ENCODE measurements at places on chromosomes 2 and 18.

DNA sequence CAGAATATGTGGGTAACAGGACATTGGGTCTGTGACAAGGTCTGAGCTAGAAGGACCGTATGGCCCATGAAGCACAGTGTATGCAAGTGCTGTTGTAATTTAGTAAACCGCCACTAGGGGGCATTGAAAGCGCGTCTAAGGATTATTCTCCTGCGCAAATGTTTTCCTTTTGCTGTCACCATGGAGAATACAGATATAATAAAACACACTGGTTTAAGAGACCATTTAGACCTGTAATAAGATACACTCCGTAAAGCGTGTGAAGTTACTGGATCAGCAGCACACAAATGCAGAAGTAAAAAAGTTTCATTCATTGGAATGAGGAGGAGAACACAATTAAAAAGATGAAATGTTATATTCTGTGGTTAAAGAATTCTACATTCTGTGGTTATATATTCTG is 272.4 kb downstream of the AGAP1 start:
- peak; percentile 28 for DNase-seq
- peaks cover 2% of the 10 kb centered on the region for H3K4me1 ChIP-seq
- no peaks in the 10 kb centered on the region for H3K36me3 ChIP-seq
- H3K27me3 ChIP-seq: peaks cover 4% of the 10 kb centered on the region

DNA sequence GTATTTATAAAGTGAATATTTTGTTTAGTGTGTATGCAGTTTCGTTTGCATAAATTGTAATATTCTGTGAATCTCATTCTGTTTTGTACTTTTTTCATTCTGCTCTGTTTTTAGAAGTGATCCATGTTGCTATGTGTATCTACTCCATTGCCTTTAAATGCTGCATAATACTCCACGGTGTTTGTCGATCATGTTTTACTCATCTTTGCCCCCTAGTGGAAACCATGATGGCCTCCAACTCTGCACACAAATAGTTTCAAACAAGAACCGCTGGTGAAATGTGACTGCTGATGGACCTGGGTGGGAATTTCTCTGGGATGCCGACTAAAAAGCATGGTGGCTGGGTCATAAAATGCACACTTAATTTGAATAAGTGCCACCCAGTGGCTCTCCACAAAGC is 32.0 kb upstream of the SKOR2 start:
- H3K36me3 ChIP-seq: no peaks in the 10 kb centered on the region
- no peak for DNase-seq
- peaks cover 14% of the 10 kb centered on the region for H3K27me3 ChIP-seq

DNA sequence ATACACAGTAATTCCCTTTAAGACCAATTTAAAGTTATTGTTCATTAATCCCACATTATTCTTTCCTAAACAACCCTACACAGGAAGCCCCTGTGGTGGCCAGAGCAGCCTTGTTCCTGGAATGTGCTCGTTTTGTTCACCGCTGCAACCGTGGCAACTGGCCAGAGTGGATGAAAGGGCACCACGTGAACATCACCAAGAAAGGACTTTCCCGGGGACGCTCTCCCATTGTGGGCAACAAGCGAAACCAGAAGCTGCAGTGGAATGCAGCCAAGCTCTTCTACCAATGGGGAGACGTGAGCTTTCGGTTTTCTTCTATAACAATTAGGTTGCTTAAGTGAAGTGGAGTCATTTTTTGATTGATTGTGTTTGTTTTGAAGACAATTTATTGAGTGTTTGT is 101.0 kb downstream of the UNC80 start:
- no peak overlapping the region for H3K27ac ChIP-seq
- H3K36me3 ChIP-seq: no peaks in the 10 kb centered on the region
- no peak for DNase-seq
- no peaks in the 10 kb centered on the region for H3K27me3 ChIP-seq
- no peaks in the 10 kb centered on the region for H3K4me1 ChIP-seq
- H3K4me3 ChIP-seq: no peak overlapping the region

- no peak overlapping the region for H3K4me3 ChIP-seq
- no peaks in the 10 kb centered on the region for H3K36me3 ChIP-seq
- DNase-seq: no peak
- no peaks in the 10 kb centered on the region for H3K27me3 ChIP-seq
Observed at GRCh38 chr2:137677466-137677865, 286.8 kb upstream of the HNMT start.

GRCh38 chr2:26946841-26947784 is 23.3 kb upstream of the MAPRE3 start:
- no peak overlapping the region for H3K27ac ChIP-seq
- H3K4me1 ChIP-seq: peaks cover 4% of the 10 kb centered on the region
- H3K27me3 ChIP-seq: peaks cover 19% of the 10 kb centered on the region
- H3K4me3 ChIP-seq: no peak overlapping the region

- H3K36me3 ChIP-seq: no peaks in the 10 kb centered on the region
- H3K27me3 ChIP-seq: no peaks in the 10 kb centered on the region
- H3K27ac ChIP-seq: no peak overlapping the region
- no peak overlapping the region for H3K4me3 ChIP-seq
- no peak for DNase-seq
Observed at GRCh38 chr18:448116-448790, 52.2 kb downstream of the COLEC12 start.

GRCh38 chr18:46536215-46536874 is 120.7 kb downstream of the LOXHD1 start:
- H3K4me1 ChIP-seq: no peaks in the 10 kb centered on the region
- H3K27ac ChIP-seq: no peak overlapping the region
- H3K27me3 ChIP-seq: peaks cover 8% of the 10 kb centered on the region
- no peaks in the 10 kb centered on the region for H3K36me3 ChIP-seq

- DNase-seq: no peak
- no peaks in the 10 kb centered on the region for H3K27me3 ChIP-seq
- H3K4me3 ChIP-seq: no peak overlapping the region
Observed at GRCh38 chr2:69977186-69977585, 15.8 kb upstream of the ASPRV1 start.

GRCh38 chr2:219511547-219512325 is 2.5 kb upstream of the ASIC4 start:
- H3K27ac ChIP-seq: no peak overlapping the region
- no peak overlapping the region for H3K4me3 ChIP-seq
- DNase-seq: no peak
- peaks cover 46% of the 10 kb centered on the region for H3K27me3 ChIP-seq

- peaks cover 12% of the 10 kb centered on the region for H3K27me3 ChIP-seq
- no peak overlapping the region for H3K27ac ChIP-seq
- H3K4me1 ChIP-seq: peaks cover 6% of the 10 kb centered on the region
- DNase-seq: no peak
- H3K36me3 ChIP-seq: no peaks in the 10 kb centered on the region
Observed at GRCh38 chr2:233689031-233689430, 3.7 kb upstream of the UGT1A6 start.

DNA sequence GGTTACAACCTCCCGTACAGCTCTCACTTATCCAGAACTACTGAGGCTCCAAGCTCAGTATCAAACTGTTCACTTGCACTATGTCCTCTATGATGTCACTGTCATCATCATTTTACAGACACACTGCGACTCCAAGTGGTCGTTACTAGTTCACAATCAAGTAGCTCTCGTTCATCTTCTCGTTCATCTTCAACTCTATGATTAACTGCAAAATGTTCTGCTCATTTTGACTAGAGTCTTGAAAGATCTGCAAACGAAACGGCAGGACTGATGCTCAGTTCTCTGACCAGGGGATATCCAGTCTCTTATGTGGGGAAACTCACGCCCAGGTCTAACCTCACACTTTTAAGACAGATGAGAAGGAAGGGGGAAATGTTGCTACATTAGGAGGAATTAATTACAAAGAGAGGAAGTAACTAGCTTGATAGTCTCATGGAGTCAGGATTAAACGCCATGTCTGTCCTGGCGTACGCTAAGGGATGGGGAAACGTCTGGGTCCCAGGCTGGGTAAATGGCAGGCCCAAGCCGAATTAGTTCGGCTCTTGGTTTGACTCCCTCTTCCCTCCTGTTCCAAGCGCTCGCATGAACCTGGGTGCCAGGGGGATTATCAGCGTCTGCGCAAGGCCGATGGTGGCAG is 794 bp upstream of the CHCHD5 start:
- peaks cover 15% of the 10 kb centered on the region for H3K36me3 ChIP-seq
- H3K27ac ChIP-seq: peak overlapping the region; percentile 99
- no peaks in the 10 kb centered on the region for H3K27me3 ChIP-seq
- peak overlapping the region; percentile 98 for H3K4me3 ChIP-seq
- peaks cover 24% of the 10 kb centered on the region for H3K4me1 ChIP-seq

DNA sequence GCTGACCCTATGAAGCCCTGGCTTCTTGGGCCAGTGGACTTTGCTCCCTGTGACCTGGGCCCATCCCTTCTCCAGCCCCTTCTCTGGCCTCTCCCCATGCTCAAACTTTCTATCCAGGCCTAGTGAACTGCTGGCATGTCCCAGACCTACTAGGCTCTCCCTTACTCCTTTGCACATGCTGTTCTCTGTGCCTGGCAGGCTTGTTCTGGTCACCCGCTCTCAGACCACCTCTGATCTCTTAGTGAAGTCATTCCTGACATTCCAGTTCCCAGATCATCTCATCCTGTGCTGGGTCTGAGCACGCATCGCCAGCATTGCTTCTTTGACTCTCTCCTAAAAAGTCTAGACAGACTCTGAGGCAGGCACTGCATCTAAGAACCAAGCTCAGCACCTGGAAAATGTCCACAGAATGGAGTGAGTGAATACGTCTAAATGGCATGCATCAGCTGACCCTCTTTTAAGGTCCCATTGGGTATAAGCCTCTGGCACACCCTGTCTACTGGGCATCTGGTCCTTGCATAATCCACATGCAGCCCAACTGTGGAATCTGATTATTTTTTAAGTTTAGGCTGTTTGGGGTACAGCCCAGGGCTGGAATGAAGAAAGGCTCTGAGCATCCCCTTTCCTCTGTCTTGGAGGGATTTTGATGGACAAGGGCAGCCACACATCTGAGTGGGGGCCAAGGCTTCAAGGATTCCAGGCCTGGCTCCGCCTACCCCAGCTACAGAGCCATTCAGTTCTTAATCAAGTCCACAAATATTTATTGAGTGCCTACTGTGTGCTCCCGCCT is 130.6 kb upstream of the HAAO start:
- no peak for DNase-seq
- no peak overlapping the region for H3K4me3 ChIP-seq
- H3K4me1 ChIP-seq: no peaks in the 10 kb centered on the region
- H3K27ac ChIP-seq: no peak overlapping the region
- H3K36me3 ChIP-seq: no peaks in the 10 kb centered on the region

- peaks cover 57% of the 10 kb centered on the region for H3K4me1 ChIP-seq
- DNase-seq: no peak
- peaks cover 52% of the 10 kb centered on the region for H3K36me3 ChIP-seq
- no peaks in the 10 kb centered on the region for H3K27me3 ChIP-seq
Observed at GRCh38 chr2:68383778-68384177, 18.7 kb downstream of the PLEK start.

- no peaks in the 10 kb centered on the region for H3K27me3 ChIP-seq
- H3K27ac ChIP-seq: no peak overlapping the region
- H3K4me1 ChIP-seq: no peaks in the 10 kb centered on the region
- DNase-seq: no peak
Observed at GRCh38 chr2:126543081-126543480, 112.9 kb upstream of the GYPC start.

DNA sequence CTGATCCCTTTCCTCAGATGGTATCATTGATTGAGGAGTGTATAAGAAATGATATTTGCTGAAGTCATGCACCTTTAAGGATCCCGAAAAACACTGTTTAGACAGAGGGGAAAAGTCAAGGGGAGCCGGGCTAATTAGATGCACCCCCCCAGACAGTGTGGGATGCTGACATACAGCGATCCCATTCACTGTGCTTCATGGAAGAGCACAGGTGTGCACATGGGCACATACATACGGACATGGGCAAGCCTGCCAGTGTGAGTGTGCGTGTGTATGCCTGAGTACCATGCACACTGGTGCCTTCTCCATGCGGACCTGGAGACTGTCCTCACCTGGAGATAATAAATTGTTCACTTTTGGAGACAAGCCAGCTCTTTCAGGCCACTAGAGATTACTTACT is 22.6 kb downstream of the MEIS1 start:
- no peak overlapping the region for H3K4me3 ChIP-seq
- DNase-seq: no peak
- peaks cover 15% of the 10 kb centered on the region for H3K27me3 ChIP-seq
- H3K4me1 ChIP-seq: no peaks in the 10 kb centered on the region

DNA sequence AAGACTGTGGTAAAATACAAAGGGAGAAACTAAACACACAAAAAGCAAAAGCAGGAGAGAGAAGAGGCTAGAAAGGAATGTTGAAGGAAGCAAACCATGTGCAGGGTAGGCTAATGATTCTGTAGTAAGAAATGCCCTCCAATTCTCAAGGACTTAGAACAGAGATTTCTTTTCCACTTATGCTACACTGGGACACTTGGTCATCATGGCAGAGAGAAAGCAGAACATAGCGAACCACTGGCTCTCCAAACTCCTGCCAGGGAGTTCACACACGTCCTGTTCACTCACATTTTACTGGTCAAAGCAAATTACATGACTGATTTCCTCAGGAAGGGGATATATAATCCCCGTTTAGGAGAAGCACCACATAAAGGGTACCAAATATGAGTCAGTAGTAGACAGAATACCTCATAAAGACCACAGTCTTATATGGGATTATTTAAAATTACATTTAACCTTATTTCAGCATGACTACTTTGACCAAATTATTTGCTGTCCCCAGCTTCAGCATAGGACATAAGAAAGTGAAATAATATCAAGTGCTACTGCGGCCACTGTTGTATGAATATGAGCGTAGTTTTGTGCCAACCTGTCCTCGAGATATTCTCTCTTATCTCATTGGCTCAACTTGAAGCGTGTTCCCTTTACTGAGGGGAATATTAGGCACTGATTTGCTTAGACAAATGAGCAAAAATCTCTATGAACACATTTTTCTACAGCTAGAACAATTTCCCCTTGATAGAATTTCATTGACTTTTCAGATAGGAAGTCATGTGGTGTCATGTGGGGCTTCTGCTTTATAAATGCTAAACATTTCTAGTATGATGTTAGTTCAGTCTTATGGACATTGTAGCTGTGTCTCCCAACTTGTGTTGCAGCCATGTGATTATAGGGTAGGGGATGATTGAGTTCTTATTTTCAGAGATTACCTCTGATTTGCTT is 81.7 kb downstream of the FAM161A start:
- H3K4me3 ChIP-seq: no peak overlapping the region
- no peaks in the 10 kb centered on the region for H3K36me3 ChIP-seq
- no peaks in the 10 kb centered on the region for H3K27me3 ChIP-seq
- DNase-seq: no peak
- H3K27ac ChIP-seq: no peak overlapping the region
- H3K4me1 ChIP-seq: peaks cover 7% of the 10 kb centered on the region

DNA sequence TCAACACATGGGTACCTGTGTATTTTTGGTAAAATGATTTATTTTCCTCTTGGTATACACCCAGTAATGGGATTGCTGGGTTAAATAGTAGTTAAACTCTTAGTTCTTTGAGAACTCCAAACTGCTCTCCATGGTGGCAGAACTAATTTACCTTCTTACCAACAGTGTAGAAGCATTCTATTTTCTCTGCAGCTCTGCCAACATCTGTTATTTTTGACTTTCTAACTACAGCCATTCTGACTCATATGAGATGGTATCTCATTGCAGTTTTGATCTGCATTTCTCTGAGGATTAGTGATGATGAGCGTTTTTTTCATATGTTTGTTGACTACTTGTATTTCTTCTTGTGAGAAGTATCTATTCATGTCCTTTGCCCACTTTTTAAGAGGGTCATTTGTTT is 180.6 kb downstream of the FSIP2 start:
- no peaks in the 10 kb centered on the region for H3K27me3 ChIP-seq
- no peak overlapping the region for H3K27ac ChIP-seq
- no peak for DNase-seq
- H3K4me3 ChIP-seq: no peak overlapping the region
- no peaks in the 10 kb centered on the region for H3K4me1 ChIP-seq
- no peaks in the 10 kb centered on the region for H3K36me3 ChIP-seq

- peaks cover 28% of the 10 kb centered on the region for H3K36me3 ChIP-seq
- H3K27me3 ChIP-seq: no peaks in the 10 kb centered on the region
- peaks cover 5% of the 10 kb centered on the region for H3K4me1 ChIP-seq
- no peak for DNase-seq
- H3K4me3 ChIP-seq: no peak overlapping the region
Observed at GRCh38 chr18:47893047-47893446, 37.4 kb downstream of the SMAD2 start.
